ENCODE measurements at places on chromosomes 2 and 18.

- DNase-seq = no peak
Measured at GRCh38 chr2:54724560-54725342, 1.3 kb downstream of the EML6 start.

DNA sequence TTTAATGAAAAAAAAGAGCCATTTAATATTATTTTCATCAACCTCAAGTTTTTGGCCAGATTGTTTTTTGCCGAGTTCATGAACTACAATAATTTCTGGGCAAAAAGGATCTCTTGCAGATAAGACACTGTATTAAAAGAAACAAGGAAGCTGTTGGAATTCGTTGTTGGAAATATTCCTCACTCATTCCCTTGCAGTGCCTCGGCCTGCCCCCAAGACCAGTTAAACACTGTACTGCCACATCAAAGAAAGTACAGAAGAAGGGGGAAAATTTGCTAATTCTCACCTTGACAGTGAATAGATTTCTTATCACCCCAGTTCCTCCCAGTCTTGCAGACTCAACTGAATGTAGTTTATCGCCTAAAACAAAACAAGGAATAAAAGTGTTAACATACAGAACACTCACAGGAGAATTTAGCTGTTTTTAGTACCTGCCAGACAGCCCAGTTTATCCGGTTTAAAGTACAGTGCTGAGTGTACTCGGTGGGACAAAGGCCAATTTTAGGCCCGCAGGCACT, 1.2 kb downstream of the IDH1 start:
- DNase-seq = no peak

DNA sequence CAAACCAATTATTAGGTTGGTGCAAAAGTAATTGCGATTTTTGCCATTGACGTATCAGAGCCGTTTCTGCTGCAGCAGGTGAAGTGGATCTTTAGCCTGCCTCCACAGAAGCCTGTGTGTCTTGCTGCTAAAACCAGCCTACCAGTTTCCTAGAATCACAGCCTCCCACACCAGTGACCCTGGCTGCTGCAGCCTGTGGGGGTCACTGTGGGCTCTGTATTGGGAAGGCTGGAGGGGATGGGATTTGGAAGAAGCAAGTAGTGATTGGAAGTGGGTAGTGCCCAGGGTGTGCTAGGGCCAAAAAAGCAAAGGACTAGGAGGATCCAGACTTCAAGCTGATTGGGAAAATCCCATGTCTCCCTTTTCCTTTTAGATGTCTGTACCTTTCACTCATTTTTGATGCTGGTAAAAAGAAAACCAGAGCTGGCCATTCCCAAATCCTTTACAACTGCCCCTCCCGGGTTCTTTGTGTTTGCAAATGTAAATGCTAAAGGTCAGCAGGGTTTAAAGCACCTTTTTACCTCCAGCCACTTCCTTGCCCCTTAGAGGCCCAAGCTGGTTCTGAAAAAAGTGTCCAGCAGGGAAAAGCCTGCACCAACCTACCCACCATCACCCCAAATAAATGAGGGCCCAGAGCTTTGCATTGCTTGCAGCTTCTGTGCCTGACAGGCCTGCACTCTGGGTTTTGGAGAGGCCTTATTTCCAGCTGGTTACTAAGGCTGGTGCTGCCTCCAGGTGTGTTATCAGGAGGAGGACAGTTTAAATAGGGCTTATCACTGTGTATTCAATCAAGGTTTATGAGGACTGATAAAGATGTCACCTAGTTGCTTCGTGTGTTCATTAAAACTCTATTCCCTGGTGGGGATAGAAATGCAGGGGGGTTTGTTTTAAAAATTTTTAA, 172.0 kb downstream of the MIB1 start:
- no peak for DNase-seq

DNA sequence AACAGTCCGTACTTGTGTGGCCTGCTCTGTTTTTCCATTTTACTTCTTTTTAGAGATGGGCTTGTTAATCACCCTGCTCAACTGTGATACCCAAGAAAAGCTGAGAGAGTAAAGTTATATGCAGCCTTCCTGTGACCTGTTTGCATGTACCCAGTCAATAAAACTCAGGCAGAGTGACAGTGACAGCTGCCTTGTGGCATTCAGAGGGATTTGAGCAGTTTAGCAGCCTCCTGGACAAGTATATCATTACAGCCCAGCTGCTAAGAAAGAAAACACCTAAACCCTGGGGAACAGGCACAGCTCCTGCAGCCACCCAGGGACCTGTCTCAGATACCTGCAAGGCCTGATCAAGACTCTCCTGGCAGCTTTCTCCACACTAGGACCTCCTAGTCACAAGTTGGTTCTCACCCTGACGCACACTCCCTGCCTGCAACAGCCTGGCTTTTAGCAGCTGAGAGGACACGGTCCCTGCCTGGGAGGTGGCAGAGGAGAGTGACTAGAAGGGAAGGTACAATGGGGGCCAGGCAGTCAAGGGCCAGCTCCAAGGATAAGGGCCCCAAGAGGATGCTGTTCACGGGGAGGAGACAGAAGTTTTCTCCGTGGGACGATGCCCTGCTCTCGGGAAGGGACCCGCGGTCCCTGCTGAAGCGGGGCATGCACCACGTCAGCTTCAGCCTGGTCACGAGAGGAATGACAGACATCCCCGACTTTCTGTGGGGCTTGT, at the start of gene LRRC30:
LRRC30 (plus strand) TSS at position 464 of the 724 bp plus-strand sequence; CDS start at position 514, 50 bp downstream.
- no peak for DNase-seq

- DNase-seq = no peak
Measured at GRCh38 chr2:138470941-138471340, 30.6 kb upstream of the SPOPL start.

DNA sequence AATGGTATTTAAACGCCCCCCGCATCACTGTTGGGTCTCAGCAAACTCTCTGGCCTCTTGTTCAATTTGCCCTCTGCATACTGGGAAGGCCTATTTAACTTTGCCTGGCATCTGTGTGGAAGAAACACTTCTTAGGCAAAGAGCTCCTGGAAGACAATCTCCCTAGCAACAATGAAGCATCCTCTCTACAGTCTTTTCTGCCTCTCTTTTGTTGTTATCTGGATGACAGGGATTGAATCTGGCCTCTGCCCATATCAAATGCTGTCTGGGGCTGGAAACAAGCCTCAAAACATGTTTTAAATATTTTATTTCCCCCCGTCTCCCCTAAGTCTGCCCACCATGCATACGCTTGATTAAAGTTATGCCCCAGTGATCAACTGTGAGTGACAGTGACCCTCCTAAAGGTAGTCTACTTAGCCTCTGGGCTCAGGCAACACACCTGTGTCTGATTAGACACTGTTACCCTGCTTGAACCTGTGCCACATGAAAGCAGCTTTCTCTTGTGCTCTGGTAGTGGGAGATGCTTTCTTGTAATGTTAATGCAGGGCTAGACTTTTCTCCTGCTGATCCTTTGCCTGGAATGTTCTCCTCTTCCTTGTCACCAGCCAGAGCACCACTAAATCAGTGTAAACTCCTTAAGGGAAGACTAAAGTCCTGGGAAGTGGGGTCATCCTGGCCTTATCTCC, 34.9 kb downstream of the CDC42EP3 start:
- DNase-seq = no peak

DNA sequence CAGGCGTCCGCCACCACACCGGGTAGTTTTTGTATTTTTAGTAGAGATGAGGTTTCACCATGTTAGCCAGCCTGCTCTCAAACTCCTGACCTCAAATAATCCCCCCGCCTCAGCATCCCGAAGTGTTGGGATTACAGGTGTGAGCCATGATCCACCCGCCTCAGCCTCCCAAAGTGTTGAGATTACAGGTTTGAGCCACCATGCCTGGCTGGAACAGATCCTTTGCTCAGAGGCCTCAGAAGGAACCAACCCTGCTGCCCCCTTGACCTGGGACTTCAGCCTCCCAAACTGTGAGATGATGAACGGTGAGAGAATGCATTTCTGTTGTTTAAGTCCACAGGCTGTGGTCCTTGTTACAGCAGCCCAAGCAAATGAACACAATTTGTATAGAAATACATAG, 67.0 kb downstream of the NCAPH start:
- peak; percentile 27 for DNase-seq

GRCh38 chr18:59940068-59940467, 40.3 kb downstream of the PMAIP1 start:
- no peak for DNase-seq

GRCh38 chr2:71466301-71467179, 13.2 kb downstream of the DYSF start:
- peak; percentile 63 for DNase-seq

DNA sequence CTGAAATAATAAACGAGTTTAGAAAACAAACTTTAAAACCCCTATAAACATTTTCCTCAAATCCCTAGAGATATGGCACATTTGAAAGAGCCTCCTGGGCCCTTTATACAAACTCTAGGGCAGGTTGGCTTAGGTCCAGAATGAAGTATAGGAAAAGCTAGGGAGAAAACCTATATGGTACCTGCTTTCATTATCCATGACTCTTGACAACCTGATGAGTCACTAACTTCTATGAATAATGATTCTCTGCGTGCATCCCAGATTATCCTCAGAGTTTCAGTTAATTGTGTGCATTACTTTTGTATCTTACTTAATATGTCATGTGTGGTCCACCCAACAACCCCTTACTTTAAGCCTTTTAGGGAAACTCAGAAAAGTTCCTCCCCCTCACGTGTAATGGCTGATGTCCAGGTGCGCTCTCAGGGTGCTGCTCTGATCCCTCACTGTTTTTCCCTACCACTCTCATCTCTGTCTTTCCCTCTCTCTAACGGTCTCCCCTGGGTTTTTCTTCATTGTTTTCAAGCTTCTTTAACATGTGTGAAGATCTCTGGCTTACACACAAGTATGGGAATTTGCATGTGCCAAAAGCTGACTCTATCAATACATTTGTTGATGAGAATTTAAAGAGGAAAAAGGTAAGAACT, 78.5 kb downstream of the LRP1B start:
- no peak for DNase-seq

DNA sequence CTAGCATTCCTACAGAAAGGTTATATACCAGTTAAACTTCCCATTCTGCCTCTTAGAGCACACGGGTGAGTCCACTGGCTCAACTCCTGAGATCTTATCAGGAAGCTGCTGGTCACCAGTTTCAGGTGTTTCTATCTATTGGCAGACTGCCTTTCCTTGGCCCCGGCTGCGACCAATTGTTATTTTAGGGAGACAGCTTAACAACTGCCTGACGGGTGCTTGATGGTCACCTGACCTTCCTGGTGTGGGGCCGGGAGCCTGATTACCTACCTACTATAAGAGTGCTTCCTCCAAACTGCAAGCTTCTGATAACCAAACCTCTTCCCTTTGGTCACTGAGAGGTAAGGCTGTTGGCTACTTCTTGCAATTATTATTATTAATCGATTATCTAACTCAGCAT, 122.1 kb upstream of the XIRP2 start:
- DNase-seq = no peak

- DNase-seq = no peak
Measured at GRCh38 chr2:65479524-65479923, 47.1 kb upstream of the SPRED2 start.

GRCh38 chr2:10490806-10491291, 42.7 kb upstream of the ODC1 start:
- peak; percentile 26 for DNase-seq

GRCh38 chr18:78611201-78611800, 368.3 kb upstream of the SALL3 start:
- no peak for DNase-seq

- DNase-seq = no peak
Measured at GRCh38 chr2:140067661-140068060, 1287.5 kb upstream of the NXPH2 start.

DNA sequence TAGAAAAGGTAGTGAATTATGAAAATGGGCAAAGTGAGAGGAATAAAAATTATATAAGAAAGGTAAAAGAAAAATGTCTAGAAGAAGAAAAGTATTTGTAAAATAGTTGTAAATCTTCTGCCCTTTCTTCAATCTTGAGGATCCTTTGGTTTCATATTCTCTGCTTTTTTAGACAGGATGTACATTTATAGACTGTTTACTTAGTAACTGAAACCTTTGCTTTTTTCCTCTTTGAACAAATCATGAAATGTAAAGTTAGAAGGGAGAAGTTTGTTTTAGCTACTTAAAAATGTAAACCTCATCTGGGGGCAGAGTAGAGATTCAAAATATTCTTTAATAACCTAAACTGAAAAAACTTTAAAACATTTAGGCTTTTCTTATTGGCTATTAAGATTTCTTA, 150.4 kb upstream of the ITGA4 start:
- no peak for DNase-seq

GRCh38 chr2:118668431-118669424, 178.7 kb downstream of the EN1 start:
- DNase-seq = no peak

- DNase-seq = no peak
Measured at GRCh38 chr2:11377928-11378545, 33.6 kb upstream of the ROCK2 start.

DNA sequence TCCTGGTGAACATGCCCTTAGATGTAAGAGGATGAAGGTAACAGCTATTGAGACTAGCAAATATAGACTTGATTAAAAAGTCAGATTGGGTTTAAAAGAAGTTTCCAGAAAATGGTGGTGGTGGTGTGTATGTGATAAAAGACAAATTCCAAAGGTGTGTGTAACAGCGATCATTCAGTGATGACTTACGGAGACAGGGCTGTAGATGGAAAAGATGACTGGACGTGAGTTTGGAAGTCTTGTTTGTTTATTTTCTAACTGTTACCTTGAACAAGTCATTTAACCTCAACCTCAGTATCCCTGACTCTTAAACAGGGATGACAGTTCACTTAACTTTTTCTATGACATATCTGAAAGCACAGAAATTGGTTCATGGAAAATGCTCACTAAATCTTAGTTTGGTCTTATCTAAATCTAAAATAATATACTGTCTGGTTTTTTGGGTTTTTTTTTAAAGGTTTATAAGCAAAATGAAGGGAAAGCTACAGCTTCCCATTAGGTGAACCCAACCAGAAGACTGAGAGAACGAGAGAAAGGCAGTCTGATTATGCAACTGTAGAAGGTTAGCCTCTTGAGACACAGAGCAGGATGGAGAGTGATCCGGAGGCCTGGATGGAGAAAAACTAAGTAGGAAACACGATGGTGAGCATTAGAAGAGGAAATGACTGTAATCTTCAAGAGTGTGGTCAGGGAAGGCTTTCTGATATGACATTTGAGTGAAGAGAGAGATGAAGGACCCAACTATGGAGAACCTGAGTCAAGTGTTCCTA, 71.9 kb downstream of the TCF4 start:
- DNase-seq = no peak

- no peak for DNase-seq
Measured at GRCh38 chr2:166224197-166224596, 96.4 kb upstream of the SCN1A start.

DNA sequence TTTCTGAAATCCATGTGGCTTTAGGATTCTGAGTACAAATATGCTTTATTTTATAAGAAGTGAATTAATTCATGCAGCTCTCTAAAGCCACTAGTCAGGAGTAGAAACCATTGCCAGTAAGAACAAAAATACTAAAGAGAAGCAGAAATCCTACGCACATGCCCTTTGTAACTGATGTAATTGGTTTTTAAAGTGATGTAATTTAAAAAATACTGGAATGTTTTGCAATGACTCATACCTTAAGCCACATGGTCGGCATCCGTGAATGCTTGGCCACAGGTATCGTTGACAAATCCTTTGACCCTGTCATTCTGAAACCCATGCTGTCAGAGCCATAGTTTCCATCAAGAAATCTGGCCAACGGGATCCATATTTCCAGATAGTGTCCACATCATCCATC, 213.3 kb downstream of the ACKR3 start:
- DNase-seq = no peak

- no peak for DNase-seq
Measured at GRCh38 chr18:49662506-49662905, 100.6 kb downstream of the LIPG start.

- peak; percentile 88 for DNase-seq
Measured at GRCh38 chr2:109162999-109163398, 34.0 kb downstream of the SH3RF3 start.

Data from aorta (tissue), 5 donors.